ENCODE measurements at places on chromosomes 11 and 22.

- no peak overlapping the region for H3K4me3 ChIP-seq
- H3K4me1 ChIP-seq = no peaks in the 10 kb centered on the region
- no peaks in the 10 kb centered on the region for H3K36me3 ChIP-seq
- H3K27ac ChIP-seq = no peak overlapping the region
- H3K27me3 ChIP-seq = peaks cover 19% of the 10 kb centered on the region
- no peak for DNase-seq
Measured at GRCh38 chr11:17412488-17413180, 24.2 kb upstream of the KCNJ11 start.

- no peak overlapping the region for H3K4me3 ChIP-seq
- DNase-seq = no peak
- H3K4me1 ChIP-seq = no peaks in the 10 kb centered on the region
Measured at GRCh38 chr11:110513846-110514437, 84.2 kb downstream of the FDX1 start.

DNA sequence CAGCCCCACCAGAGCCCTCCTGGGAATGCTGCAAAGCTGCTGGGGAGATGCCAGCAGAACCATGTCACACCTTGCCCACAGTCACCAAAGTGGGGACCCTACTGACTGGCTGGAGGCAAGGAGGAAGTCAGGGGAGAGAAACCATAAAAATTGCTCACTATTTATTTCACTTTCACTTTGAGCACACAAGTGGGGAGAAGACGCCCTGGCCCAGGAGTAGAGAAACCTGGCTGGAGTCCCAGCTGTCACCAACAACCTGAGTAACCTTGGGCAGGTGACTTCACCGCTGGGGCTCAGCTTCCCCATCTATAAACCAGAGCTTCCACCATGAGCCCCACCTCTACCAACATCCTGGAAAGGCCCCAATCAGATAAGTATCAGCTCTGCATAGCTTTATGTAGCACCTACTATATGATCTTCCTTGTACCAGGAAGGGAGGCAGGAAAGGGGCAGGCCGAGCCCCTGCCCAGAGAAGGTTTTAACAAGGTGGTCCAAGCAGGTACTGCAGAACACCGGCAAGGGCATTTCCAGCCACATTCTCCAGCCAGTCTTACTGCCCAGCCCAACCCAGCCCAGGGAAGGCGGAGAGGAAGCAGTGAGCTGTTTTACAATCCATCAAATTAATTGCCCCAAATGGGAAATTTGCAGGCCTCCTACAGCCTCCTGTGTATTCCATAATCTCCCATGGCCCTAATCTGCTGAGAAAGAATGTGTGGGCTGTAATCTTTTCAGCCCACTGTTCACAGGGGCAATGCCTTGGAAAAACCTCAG is 27.6 kb downstream of the PLEKHA7 start:
- H3K36me3 ChIP-seq = no peaks in the 10 kb centered on the region
- peaks cover 33% of the 10 kb centered on the region for H3K4me1 ChIP-seq
- no peak for DNase-seq
- peaks cover 8% of the 10 kb centered on the region for H3K27me3 ChIP-seq

DNA sequence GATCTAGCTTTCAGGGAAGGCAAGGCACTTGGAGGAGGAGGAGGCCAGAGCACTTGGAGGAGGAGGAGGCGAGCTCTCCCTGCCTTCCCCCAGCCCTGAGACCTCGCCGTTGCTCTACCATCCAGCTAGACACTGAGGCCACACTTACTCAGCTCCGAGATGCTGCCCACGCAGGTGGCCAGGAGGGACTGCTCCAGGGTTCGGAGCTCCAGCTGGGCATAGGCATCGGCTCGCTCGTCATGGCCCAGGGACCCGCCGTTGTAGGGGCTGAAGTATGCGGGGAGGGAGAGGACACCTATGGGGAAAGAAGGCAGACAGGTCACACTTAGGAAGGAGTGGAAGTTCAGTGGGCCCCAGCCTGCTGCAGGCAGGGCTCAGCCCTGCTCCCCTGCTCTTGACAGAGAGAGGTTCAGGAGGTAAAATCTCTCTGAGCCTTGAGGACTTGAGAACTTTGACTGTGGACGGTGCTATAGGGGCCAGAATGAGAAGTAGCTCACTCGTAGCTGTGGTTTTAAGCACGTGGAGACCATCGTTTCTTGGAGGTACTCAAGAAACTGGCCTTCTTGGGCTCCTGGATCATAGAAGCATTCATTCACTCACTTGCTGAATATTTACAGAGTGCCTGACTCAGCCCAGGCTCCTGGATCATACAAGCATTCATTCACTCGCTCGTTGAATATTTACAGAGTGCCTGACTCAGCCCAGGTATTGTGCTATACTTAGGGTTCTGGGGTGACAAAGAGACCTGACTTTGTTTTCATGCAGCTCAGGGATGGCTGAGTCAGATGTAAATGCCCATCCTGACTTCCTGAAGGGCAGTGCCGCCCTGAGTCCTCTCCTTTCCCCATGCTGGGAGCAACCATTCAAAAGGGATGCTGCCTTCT is 99.2 kb downstream of the NAT10 start:
- peaks cover 9% of the 10 kb centered on the region for H3K36me3 ChIP-seq
- H3K4me1 ChIP-seq = peaks cover 35% of the 10 kb centered on the region
- no peaks in the 10 kb centered on the region for H3K27me3 ChIP-seq
